ENCODE measurements at places on chromosomes 16 and 17. TPM values are rescaled to one million over a fixed set of nuclear protein-coding genes. Genes with fewer than 3 reads are reported as not detected.
A peak's percentile ranks its signal among the peaks of the same experiment; 100 is the strongest.

DNA sequence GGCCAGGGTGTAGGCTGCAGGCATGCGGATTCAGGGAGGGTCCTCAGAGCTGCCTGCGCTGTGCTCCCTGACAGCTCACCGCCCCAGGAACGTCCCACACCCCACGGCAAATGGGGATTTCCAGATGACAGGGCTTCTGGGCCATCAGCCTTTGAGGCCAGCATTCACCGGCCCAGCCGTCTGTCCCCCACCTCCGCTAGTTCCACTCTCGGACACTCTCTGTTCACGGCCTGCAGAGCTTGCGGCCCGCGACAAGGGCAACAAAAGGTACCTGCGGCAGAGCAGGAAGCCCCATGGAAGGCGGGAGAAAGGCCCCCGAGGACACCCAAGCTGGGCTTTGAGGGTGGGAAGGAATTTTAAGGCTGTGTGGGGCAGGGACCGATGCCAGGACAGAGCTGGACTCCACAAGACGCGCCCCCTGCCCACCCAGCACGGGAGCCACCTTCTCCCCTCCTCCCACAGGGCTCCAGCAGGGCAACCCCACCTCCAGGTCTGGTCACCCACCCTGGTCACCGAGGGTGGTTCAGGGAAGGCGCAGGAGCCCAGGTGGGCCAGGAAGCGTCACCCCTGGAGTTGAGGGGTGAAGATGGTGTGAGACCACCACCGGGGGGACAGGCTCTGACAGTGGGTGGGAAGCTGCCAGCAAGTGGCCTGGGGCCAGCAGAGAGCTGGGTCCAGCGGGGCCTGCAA, 5.6 kb upstream of the CYBA start:
- no peak for DNase-seq

GRCh38 chr16:76656994-76657393, 379.8 kb downstream of the CNTNAP4 start:
- DNase-seq, result peak; percentile 38

GRCh38 chr16:50067290-50067853, 1.6 kb downstream of the HEATR3 start:
- peak; percentile 30 for DNase-seq

DNA sequence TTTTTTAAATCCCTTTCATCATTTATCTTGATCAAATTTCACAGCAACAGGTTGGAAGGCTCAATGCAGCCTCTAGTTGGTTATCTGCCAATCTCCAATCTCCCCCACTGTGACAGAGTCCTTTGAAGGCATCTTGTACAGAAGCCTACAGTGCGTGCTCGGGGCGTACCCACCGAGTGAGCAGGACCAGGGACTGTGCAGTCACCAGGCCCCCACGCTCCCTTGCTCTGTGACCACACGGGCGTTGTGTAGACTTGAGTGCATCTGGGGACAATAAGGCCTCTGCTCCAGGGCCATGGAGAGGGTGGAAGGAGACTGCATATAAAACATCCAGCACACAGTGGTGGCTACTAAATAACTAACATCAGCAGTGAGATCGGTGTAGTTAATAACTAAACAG, 63.4 kb downstream of the GTF3C1 start:
- no peak for DNase-seq

- no peak for DNase-seq
Observed at GRCh38 chr16:88769617-88770460, 15.2 kb downstream of the PIEZO1 start.

GRCh38 chr17:62101515-62101914, 36.4 kb upstream of the MED13 start:
- DNase-seq, result no peak

Gene SLC52A1
- 0.27 TPM for polyA plus RNA-seq

- no peak for DNase-seq
Observed at GRCh38 chr17:75475144-75475835, 18.9 kb downstream of the TMEM94 start.

- DNase-seq, result no peak
Observed at GRCh38 chr16:24035127-24035842, 199.5 kb downstream of the PRKCB start.

GRCh38 chr17:30534938-30535921, 58.0 kb downstream of the GOSR1 start:
- no peak for DNase-seq

Gene SLC13A2
- polyA plus RNA-seq, result 0.18 TPM

Gene KRTAP3-3
- polyA plus RNA-seq, result not detected

- DNase-seq, result no peak
Observed at GRCh38 chr17:8696906-8697305, 47.7 kb downstream of the CCDC42 start.

DNA sequence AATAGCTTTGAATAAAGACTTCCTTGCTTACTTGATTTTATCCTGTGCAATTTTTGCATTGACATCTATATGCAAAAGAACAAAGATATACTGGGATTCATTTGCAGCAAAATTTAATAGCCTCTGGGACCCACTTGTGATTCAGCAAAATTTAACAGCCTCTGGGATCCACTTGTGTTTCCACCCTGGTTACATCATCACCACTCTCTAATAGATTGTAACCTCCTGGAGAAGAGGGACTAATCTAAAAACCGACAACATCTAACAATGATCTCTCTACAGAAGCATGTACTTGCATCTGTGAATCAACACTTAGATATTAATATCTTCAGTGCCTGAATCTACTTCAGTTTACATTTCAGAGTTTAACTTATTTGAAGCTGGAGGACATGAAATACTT, 202.0 kb upstream of the CPHXL start:
- no peak for DNase-seq

DNA sequence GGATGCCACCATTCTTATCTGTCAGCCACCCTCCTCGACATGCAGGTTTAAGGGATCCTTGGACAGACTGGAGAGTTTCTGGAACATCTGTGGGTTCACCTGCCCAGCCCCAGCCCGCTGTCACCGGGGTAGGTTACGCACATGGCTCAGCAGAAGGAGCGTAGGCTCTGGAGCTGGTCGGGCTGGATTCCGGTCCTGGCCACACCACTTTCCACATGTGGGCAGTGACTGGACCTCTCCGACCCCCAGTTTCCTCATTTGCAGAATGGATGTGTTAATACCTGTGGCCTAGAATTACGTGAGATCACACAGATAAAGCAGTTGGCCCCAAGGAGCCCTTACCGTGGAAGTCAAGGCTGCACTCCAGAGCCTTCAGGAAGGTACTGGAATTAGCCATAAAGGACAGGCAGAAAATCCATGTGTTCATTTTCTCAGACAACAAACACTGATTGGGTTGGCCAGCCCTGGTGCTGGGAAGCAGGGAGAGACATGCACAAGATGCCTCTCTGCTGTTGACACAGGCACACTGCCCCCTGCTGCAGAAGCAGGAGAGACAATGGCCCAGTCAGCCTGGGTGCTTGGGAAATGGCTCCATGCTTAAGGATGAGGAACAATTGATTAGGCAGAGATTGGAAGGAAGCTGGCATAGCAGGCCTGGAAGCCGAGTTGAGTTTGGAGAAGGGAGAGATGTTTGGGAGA, 58.8 kb downstream of the SF3B3 start:
- DNase-seq, result no peak

GRCh38 chr17:31200287-31200686, 96.8 kb downstream of the OMG start:
- DNase-seq, result no peak

DNA sequence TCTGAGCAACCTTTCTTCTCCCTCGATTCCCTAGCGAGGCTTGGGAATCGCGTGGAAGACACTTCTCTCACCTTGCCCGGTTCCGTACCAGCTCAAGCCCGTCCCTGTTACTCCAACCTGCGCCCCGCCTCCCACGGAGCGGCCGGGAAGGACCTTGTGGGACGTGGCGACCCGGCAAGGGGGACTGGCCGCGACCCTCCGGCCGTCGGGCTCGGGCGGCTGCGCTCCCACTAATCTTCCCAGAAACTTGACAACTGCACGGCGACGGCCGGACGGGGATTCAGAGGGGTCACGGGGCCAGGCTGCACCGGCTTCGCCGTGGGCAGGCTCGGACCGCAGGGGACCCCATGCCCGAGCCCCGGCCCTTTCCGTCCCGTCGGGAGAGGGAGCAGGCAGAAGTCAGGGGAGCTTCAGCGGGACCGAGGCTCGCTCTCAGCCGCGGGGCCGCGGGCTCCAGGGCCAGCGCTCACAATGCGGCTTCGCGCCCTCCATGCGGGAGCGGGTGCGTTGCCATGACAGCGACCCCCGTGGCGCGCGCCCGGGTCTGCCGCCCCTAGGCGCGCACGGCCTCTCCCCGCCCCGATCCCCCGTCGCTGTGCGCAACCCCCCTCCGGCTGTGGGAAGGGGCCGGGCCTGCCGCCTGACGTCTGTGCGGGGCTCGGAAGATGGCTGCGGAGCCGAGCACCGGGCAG, at the start of gene SGSM2:
Gene SGSM2, plus strand, starts transcription at position 650 of the 692 bp plus-strand sequence. CDS start 188 bp downstream, outside the sequence.
- peak; percentile 63 for DNase-seq

Gene AGRP
- polyA plus RNA-seq, result 0.32 TPM

- DNase-seq, result no peak
Observed at GRCh38 chr17:50169121-50169764, 3.4 kb downstream of the SGCA start.

DNA sequence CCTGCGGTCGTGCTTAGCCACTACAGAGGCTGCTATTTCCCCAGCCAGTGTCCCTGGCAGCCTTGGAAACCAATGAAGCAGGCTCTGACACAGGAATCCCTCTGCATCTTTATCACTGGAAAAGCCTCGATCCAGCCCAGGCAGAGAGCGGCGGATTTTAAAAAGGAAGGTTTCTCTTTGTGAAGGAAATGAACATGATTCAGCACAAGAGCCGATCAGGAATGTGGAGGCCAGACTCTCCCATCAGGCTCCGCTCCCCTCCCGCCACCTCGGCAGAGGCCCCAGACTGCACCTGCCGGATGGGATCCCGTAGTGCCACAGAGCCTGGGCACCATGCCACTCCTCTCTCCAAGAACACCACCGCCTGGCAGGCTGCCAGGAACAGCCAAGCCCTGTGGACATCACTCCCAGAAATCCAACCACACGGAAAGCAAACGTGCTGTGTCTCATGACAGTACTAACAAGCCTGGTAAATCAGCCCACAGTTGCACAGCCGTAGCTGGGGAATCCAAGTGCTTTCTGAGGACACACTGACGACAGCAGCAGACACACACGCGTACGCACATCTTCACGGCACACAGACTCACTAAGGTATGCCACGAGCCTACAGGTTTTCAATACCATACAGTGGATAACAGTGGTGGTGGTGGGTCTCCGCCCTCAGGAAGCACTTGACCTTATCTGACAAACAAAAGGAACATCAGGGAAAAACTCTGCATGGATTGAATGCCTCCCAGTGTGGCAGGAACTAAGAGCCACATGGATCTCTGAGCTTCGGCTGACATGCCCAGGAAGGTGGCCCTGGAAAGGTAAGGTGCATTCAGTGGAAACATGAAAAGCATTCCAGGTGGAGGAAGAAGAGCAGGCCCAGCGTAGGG, 5.4 kb downstream of the LRRC75A start:
- DNase-seq, result no peak

Gene CES4A
- polyA plus RNA-seq, result 6.5 TPM

- no peak for DNase-seq
Observed at GRCh38 chr17:74417178-74418045, 14.5 kb upstream of the GPRC5C start.

DNA sequence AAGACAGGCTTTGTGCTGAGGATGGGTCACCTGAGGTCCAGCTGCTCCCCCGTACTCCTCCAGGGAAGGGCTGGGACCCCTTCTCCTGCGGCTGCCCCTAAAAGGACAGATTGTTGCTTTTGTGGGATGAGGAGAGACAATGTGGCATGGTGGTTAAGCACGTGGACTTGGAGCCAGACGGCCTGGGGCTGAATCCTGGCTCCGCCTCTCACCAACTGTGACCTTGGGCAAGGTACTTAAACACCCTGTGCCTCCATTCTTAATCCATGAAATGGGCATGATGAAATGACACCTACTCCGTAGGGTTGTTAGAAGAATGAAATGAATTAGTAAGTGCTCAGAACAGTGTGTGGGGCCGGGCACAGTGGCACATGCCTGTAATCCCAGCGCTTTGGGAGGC, 39.6 kb upstream of the PLCG2 start:
- no peak for DNase-seq

- peak; percentile 52 for DNase-seq
Observed at GRCh38 chr16:52068447-52069074, 478.4 kb downstream of the TOX3 start.

GRCh38 chr16:65120831-65121721, 787 bp downstream of the CDH11 start:
- DNase-seq, result no peak

- no peak for DNase-seq
Observed at GRCh38 chr17:410543-411401, 58.2 kb upstream of the RPH3AL start.

Gene TCAP
- 1.0 TPM for polyA plus RNA-seq

Gene CPHXL2
- 0.30 TPM for polyA plus RNA-seq

- DNase-seq, result no peak
Observed at GRCh38 chr16:79062821-79063220, 537.7 kb downstream of the MAF start.

GRCh38 chr17:56257075-56257474, 103.8 kb downstream of the ANKFN1 start:
- DNase-seq, result no peak

GRCh38 chr16:1527836-1528811, 5.3 kb upstream of the TMEM204 start:
- DNase-seq, result no peak

DNA sequence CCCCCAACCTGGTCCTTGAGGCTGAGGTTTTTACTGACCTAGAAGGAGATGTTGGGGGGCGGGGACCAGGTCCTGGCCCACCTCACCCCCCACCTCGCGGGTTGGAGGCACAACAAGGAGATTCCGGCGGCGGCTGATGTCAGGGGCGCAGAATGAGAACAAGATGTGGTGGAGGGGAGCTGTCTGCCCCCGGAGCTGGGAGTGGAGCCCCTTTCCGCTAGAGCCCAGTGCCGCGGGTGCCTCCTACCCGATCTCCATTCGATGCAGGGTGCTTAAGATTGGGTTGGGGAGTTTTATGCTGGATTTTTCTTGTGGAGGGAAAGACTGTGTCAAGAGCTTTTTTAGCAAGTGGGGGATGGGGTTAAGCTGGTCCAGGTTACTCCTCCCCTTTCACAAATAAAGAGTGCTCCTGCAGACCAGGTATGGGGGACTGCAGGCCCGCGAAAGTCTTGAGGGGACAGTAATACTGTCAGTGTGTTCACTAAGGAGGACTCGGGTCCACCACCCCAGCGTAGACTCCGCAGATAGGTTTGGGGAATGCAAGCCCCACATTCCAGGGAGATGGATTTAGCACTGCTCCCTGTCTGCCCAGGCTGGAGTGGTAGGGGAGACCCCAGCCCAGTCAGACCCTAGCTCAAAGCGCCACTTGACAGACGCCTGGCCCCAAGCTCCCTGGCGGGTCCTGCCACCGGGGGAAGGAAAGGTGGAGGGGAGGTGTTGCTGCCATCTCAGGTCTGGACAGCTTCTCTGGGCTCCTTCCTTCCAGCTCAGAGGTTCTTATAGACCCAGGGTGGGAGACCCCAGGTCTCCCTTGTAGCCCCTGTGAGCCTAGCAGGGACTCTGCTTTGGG, 2.0 kb downstream of the CACNA1G start:
- no peak for DNase-seq

GRCh38 chr16:82626791-82627261, at the start of gene CDH13:
TSS of gene CDH13 (plus strand) at chr16:82626969.
- DNase-seq, result peak; percentile 14

- peak; percentile 25 for DNase-seq
Observed at GRCh38 chr16:77386831-77387814, 47.7 kb downstream of the ADAMTS18 start.

All from right lung (tissue), 10 donors.